ENCODE measurements at places on chromosomes 16 and 17.

DNA sequence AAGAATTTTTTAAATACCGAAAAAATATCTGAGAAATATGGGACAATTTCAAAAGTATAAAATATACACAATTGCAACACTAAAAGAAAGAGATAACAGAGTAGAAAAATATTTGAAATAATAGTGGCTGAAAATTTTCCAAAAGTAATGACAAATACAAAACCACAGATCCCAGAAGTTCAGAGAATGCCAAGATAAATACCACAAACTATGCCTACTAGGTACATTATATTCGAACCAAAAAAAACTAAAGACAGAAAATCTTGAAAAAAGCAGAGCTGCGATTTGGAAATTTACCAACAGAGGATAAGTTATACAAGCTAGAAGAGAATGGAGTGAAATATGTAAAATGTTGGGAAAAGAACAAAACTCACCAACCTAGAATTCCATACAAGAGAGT is 191.3 kb upstream of the ELAC2 start:
- DNase-seq: no peak

- no peak for DNase-seq
Observed at GRCh38 chr16:67841198-67841815, 813 bp upstream of the THAP11 start.

- DNase-seq: no peak
Observed at GRCh38 chr17:72696156-72696555, 396.3 kb downstream of the SLC39A11 start.

DNA sequence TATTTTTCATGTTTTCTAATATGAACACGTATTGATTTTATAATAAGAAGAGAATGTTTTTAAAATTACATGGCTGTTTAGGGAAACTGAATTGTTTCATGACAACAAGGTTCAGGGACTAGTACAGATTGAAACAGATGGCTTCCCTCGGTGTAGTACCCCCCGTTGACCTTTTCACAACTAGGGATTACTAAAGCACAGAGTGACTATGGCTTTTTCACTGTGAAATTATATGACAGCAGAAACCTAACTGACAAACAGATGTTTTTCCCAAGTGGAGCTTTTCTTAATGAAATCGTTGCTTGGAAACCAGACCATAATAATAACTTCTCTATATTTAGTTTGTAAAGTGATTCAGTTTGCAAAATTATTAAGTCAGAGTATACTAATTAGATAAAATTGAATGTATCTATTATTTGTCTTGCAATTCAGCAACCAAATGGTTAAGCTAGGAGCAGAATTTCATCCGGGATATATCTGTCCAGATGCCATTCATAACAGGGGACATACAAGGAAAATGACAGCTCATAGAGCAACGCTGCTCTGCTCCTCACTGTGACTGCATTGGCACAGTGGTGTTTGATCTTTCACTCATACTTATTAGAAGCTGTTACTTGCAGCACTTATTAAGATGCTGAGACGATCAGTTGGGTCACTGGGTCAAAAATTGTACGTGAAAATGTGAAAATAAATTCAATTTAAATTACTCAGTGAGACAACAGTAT is 111.7 kb downstream of the TANGO6 start:
- DNase-seq: no peak

DNA sequence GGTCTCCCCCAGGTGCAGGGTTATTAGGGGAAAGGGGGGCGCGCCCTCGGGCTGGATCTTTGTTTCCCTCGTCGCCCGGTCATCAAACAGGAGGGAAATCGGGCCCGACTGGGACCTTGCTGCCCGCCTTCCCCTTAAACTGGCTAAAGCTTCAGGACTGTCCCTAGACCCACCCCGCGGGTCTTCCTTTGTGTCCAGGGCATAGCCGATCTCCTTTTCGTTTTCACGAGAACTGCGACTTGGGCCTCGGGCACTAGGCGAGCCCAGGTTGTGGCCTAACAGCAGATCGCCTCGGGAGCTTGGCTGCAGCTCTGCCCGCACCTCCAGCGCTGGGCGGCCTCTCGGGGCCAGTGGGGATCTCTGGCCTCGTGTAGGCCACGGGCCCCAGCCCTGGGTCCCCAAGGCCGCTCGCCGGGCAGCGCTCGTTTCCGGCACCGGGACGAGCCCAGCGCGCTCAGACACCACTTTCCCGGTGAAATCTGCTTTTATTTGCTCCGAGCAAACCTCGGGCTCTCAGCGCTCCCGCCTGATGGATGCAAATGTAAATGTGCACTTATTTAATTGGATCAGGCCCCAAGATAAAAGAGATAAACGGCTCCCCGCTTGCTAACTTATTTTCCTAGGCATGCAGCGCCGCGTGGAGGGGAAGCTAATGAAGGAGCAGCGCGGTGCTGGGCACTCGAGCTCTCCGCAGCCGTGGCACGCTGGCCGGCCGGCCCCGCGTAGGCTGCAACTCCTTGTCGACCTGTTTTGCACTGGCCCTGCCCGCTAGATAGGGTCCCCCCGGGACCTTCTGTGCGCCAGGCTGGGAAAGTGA is 7.8 kb downstream of the IRX5 start:
- no peak for DNase-seq
